Lung (tissue), 17 donors: ENCODE measurements at places on chromosomes 2 and 18.

DNA sequence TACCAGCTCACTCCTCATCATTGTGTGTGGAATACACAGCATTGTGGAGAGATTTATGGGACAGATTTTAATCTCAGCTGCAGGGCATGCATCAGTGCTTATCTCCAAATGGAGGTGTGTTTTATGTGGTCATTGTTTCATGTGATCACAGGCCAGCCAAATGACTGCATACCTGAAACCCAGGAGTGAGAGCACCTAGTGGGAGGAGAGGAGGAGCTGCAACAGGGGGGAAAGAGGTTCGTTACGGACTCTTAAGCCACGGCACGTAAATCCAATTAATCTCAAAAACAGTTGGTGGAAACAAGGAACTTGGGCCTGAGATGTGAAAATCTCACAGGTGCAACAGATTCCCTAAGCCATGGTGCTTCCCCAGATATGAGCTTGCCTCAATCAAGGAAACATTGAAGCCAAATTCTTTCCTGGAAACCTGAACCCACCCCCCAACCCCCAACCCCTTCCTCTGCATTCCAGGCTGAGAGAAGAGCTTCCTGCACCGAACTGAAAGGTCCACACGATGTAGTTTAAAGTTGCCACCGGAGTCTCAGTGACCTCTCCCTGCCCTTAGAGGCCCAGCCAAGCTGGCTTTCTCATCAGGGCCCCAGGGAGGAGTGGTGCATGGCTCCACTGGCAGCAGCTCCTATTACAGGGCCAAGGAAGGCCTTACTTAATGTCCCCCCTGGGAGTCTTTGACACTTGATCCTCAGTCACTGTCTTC lies 167.4 kb downstream of the C1D start:
- DNase-seq = peak; percentile 17

- no peak for DNase-seq
Measured at GRCh38 chr2:226652983-226653765, 146.4 kb downstream of the IRS1 start.

- no peak for DNase-seq
Measured at GRCh38 chr2:22497789-22498188, 887.2 kb upstream of the KLHL29 start.

- no peak for DNase-seq
Measured at GRCh38 chr2:239386001-239386670, 14.7 kb downstream of the HDAC4 start.

GRCh38 chr2:29182334-29182733 lies 67.1 kb downstream of the CLIP4 start:
- no peak for DNase-seq

- peak; percentile 46 for DNase-seq
Measured at GRCh38 chr2:10918661-10919409, 7.1 kb downstream of the KCNF1 start.

DNA sequence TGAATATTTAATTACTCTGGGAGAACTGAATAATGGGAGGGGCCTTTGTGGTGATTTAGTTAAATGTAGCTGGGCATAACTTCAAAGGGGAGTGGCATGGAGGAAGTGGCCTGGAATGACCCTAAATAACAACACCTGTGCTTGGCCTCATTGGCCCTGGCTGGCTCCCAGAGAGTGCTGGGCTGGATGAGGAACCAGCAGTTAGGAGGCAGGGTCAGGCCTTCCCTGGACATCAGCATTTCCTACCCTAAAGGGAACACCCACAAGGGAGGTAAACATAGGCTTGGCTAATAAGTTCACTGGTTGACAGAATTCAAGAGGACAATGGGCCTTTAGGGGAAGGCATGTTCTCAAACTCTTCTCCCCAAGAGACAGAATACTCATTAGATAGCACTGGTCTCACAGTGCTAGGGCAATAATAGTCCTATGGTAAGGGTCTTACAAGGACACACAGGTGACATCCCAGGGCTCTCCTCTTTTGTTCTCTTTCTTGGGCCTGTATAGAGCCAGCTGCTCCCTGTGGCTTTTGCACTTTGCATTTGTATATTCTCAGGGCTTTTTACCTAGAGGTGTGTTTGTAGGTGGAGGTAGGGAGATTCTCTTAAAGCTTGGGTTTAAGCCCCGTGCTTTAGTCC lies 106.8 kb downstream of the ZNF519 start:
- DNase-seq = no peak

DNA sequence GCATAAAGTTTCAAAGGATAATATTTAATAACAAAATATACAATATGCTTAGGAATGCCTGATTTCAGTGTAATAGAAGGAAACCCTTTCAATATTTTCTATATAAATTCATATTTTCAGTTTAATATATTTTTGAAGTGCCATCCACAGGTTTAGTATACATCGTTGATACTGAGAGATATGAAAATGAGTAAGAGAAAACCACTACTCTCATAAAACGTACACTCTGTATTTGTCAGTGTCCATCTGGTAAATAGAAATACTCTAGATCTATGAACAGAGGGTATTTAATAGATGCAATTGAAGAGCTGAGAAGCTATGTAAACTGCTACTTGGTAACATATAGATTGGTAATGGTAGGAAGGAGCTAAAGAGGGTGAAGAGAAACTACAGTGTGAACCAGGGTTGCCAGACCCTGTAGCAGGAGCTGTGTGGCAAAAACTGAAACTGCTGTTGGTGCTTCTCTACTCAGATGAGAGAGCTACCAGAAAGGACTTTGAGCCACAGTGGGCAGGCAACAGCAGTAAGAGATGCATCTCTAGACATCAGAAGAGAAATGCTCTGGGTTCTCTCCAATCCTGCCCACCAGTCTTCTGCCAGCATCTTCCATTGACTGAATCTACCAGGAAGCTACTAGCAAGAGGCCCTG lies 187.4 kb downstream of the CCDC102B start:
- no peak for DNase-seq

GRCh38 chr2:52968043-52968442 lies 799.6 kb upstream of the CHAC2 start:
- DNase-seq = no peak

GRCh38 chr2:200703127-200703925 lies 108.4 kb upstream of the BZW1 start:
- peak; percentile 91 for DNase-seq

DNA sequence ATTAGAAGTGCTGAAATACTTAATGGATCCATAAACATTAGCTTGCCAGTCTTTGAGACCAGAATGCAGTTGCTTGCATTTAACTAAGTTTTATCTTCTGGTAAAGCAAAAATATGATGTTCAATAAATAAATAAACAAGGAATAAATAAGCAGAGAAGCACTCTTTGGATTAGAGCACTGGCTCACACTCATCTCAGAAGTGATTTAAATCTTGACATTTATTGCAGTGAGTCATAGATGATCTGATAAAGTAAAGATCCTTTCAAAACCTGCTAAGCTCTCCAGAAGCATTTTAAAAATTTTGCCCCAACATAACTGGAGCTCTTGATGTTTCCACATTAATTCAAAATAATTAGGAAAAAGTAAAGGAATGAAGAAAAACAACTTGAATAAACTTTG lies 66.8 kb downstream of the KYNU start:
- DNase-seq = peak; percentile 6

DNA sequence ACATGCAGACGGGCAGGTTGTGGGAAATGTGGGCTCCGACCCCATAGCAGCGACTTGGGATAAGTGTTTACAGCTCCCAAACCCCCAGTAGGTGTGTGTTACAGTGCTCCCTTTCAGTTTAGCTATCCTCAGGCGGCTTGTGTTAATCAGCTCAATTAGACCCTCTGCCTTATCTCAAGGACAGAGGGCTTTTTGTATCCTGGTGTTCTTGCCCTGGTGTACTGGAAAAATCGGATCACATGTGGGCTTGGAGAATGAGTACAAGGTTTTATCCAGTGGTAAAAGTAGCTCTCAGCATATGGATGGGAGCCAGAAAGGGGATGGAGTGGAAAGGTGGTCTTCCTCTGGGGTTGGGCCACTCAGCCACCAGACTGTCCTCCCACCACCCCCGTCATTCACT lies 264.7 kb upstream of the SYT4 start:
- DNase-seq = no peak

DNA sequence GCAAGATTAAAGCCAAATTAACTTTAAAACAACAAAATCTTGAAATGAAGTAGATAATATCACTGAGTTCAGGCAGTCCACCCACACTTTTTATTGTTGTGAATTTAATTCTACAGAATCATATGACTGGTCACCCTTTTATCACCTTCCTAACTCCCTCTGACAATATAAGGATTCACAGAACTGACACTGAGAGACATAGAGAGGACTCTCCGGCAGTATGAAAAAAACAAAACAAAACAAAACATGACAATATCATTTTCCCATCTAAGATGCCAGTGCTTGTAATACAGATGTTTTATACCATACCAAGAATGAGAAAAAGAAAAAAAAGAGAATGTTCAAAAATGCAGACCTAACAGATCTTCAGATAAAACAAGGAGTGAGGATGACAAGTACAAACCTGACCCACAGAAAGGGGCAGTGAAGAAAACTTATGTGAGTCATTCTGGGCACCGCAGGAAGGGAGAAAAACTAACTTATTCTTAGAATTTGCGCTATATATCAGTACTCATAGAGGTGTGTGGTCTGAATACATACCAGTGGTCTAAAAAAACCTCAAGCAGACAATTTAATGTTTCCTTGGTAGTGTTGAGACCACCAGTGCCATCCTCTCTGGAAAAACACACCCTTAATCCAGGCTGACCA lies 136.6 kb downstream of the ZAP70 start:
- no peak for DNase-seq

GRCh38 chr18:55577812-55578539 lies 10.0 kb downstream of the TCF4 start:
- no peak for DNase-seq

DNA sequence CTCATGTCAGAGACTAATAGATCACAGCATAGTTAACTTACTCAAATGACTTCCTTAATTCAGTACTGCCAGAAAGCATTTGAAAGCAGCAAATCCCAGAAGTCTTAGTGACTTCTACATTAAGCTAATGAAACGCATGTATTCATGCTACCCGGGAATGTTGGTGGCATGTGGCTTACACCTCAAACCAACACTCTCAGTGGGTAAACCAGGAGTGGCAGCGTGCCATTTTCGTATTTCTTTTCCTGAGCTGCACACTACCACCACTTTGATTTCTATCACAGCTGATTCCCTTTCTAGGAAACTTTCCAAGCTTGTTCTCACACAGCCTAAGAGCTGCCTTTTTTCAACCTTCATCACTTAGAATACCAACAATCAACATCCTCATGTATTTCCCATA lies 646.6 kb downstream of the NRXN1 start:
- DNase-seq = no peak

- DNase-seq = no peak
Measured at GRCh38 chr2:204604061-204604460, 58.8 kb downstream of the PARD3B start.

DNA sequence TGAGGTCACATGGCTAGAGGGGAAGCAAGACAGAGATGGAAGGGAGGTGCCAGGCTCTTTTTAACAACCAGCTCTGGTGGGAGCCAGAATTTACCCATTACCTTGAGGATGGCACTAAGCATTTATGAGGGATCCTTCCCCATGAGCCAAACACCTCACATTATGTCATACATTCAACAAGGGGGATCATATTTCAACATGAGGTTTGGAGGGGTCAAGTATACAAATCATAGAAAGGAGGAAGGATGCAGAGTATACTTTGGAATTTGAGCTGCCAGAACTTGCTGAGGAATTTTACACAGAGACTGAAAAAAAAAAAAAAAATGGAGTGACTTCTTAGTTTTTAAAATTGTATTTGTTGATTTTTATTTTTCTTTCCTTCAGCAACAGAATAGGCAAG lies 891.4 kb downstream of the CCDC85A start:
- no peak for DNase-seq

GRCh38 chr2:151774506-151774905 lies 40.2 kb upstream of the NEB start:
- DNase-seq = no peak

DNA sequence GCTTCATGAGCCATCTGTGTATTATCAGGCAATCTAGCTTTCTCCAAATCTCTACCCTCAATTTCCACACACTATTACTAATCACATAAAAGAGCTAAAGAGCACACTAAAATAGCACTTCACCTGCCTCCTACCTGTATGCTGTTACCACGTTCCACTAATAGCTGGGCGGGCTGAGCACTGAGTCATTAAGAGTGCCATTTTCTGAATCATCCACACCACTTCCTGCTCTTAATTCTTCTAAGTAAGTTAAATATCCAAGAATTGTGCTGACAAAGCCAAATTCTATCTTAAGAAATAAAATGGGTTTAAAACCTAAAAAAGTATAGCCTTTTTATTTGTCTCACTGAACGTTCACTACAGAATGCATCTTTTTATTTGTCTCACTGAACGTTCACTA lies 35.7 kb downstream of the NOL10 start:
- DNase-seq = no peak
